Ovary (tissue), 10 donors: ENCODE measurements at places on chromosomes 5 and 9.

GRCh38 chr5:175752826-175753535 lies 95.1 kb downstream of the HRH2 start:
- DNase-seq, result no peak

GRCh38 chr5:172063463-172064235 lies 57.2 kb upstream of the FBXW11 start:
- DNase-seq, result no peak

GRCh38 chr5:2740051-2740875 lies 11.2 kb downstream of the IRX2 start:
- no peak for DNase-seq

DNA sequence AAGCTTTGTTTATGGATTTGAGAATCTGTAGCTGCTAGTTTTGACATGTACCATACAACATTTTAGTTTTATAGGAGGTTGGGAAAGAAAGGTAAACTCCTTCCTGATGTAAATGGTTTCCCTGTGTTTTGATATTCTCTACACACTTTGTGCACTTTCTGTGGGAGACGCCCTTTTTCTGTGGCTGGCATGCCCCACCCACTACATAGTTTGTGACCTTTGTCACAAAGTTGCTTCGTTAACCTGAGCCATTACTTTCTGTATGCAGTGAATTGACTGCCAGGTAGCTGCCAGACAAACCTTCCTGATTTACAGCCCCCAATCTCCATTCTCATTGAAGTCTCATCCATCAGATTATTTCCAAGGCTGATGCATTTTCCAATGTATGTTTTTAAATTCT lies 90.6 kb downstream of the NLN start:
- no peak for DNase-seq

GRCh38 chr9:97562542-97562941 lies 61.1 kb downstream of the TMOD1 start:
- no peak for DNase-seq

DNA sequence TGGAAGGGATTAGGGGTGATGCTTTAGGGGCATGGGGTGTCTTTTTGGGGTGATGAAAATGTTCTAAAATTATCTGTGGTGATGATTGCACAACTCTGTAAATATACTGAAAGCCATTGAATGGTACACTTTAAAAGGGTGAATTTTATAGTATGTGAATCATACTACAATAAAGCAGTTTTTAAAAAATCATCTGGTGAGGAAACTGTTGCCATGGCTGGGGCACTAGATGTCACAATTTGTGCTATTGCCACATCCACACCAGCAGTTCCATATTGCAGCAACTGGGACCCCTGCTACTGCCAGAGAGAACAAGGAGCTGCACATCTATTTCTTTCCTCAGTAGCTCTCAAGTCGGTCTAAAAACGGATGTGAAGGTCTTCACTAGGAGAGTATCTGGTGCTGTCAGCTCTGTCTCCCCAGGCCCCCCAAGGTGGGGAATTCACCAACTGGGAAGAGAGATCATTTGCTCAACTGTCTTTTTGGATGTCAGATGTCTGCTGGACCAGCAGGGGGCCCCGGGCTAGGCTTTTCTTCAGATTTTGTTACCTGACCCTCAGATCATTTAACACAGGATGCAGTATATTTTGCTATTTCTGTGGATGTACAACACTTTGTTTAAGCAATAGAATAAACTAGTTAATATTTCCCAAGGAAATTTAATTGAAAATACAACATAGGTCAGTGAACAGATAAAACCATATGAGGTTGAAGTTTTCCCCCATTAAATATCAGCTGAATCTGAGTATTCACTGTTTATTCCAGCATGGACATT lies 13.2 kb downstream of the CMYA5 start:
- DNase-seq, result no peak

DNA sequence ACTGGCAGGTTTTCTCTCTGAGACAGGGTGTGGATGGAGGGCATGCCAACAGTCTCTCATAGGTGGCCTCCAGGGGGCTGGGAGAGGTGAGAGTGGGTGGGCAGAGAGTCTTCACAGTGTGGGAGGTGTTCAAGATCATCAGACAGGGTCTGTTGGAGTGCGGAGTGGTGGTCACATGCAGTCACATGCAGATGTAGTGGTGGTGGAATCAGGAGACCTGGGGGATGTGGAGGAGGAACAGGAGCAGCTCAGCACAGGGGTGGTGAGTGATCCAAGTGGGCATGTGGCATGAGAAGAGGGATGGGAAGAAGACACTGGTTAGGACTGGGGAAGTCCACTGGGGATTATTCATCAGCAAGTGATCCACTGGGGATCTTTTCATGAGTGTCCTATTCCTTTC lies 5.8 kb downstream of the GM2A start:
- DNase-seq, result no peak
